ENCODE measurements at places on chromosomes 12 and 14.

- no peak for DNase-seq
Observed at GRCh38 chr12:71767183-71767582, 12.5 kb downstream of the RAB21 start.

GRCh38 chr14:103973354-103973753 is 31.0 kb upstream of the RD3L start:
- no peak for DNase-seq

DNA sequence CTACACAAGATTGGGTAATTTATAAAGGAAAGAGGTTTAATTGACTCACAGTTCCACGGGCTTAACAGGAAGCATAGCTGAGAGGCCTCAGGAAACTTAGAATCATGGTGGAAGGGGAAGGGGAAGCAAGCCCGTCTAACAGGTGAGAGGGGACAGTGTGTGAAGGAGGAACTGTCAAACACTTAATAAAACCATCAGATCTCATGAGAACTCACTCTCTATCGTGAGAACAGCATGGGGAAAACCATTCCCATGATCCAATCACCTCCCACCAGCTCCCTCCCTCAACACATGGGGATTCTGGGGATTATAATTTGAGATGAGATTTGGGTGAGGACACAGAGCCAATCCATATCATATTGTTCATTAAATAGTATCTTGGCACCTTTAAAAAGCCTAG is 56.1 kb downstream of the EPS8 start:
- no peak for DNase-seq

DNA sequence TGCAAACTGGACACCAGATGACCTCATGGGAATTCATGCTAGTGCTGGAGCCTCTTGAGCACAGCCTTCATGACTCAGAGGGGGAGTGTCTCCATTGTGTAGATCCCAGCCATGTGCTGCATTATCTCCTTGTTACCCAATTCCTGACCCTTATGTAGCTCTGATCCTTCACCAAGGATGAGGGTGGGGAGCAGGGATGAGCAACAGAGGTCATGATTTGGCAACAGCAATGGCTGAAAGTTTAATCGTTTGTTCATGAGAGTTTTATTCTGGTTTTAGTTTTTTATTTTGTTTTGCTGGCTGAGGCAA is 9.5 kb upstream of the BDKRB1 start:
- peak; percentile 71 for DNase-seq

Measured in suppressor macrophage treated with lipopolysaccharide for 1 hour (primary cell).